ENCODE measurements at places on chromosomes 16 and 17. TPM values are rescaled to one million over a fixed set of nuclear protein-coding genes. Genes with fewer than 3 reads are reported as not detected.

- no peak for DNase-seq
Measured at GRCh38 chr17:50689956-50690886, 17.5 kb downstream of the ANKRD40 start.

UMOD gene
- not detected for total RNA-seq

DNA sequence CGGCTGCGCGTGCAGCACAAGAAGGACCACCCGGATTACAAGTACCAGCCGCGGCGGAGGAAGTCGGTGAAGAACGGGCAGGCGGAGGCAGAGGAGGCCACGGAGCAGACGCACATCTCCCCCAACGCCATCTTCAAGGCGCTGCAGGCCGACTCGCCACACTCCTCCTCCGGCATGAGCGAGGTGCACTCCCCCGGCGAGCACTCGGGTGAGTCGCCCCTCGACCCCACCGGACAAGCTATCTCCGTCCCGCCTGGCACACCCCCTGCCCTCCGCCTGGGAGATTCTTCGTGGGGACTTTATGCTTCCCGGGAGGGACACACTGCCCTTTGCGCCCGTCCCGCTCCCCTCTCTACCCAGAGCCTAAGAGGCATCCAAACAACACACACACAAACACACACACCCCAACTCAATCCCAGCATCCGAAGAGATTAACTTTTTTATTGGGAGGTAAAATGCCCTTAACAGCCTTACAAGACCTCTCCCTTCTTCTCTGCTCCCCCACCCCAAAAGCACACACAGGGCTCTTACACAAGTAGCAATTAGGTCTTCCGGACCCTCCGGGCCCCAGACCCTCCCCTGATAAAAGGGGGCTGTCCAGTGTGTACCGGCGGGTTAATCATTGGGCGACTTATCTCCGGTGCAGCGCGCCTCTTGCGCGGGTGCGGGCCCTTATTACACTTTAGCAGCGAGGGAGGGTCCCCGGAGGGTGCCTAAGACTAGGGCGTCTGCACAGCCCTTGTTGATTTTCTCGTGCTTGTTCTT lies 2.1 kb downstream of the SOX9 start:
- DNase-seq = no peak

DNA sequence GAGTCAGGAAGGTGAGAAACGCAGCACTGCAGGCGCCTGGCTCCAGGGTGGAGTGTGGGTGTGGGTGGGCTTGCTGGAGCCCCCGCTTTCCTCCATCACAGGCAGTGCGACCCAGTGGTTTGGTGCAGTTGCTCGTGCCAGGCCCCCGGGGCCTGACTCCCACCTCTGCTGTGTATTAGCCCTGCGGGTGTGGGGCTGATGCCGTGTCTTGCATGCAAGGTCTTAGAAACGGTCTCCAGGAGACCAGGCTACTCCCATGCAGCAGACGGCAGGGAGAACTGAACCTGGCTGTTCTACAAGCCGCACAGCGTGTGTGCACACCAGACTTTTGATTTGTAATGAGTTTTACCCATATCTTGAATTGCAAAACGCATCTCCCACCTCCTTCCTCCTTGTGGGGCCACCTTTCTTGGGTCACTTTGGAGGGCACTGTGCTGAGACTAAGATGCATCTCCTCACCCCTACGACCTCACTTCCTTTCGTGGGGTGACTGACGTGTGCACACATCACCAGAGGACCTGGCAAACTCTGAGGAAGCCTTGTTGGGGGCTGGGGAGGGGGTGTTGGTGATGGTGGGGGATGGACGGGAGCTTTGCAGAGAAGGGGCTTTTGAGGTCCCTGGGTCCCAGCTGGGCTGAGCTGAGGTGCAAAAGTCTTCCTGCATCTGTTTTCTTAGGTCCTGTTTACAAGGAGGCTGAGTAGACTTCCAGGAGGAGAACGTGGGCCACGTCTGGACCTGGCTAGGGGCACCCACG lies 101.8 kb upstream of the TNRC6C start:
- no peak for DNase-seq

- no peak for DNase-seq
Measured at GRCh38 chr17:66564992-66565465, 262.6 kb downstream of the PRKCA start.

KIFC3 gene
- 87.0 TPM for total RNA-seq

DNA sequence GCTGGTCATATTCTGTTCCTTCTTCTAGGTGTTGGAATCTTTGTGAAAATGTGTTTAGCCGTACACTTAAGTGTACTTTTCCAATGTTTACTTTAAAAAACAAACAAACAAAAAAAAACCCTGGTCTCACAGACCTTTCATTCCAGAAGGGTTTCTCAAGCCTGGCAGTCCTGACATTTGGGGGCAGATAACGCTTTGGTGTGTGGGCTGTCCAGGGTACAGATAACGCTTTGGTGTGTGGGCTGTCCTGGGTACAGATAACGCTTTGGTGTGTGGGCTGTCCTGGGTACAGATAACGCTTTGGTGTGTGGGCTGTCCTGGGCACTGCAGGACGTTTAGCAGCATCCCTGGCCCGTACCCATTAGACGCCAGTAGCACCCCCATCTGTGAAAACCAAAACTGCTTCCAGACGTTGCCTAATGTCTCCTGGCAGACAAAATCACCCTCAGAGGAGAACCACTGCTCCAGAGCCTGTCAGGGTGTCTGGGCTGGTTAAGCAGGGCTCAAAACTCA lies 15.2 kb upstream of the FLCN start:
- DNase-seq = no peak

DNA sequence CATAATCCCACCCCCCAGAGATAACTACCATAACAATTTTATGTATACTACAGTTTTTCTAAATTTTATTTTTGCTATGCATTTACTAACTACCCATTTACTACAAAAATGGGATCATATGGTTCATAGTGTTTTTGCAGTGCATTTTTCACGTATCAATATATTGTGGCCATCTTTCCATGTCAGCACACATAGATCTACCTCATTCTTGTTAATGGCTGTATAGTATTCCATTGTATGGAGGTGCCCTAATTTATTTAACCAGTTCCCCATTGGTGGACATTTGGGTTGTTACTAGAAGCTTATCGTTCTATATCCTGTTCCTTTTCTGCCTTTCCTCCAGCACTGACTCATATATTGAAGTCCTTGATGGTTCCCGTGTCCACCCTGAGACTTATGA lies 22.7 kb downstream of the PROCA1 start:
- no peak for DNase-seq

IQCK gene
- 23.1 TPM for total RNA-seq

- no peak for DNase-seq
Measured at GRCh38 chr17:8821446-8822105, 22.4 kb upstream of the MFSD6L start.

All from tibial nerve (tissue), 4 donors.